Stimulated activated naive CD8-positive, alpha-beta T cell treated with anti-CD3 and anti-CD28 coated beads, Interleukin-15, amount 100 ng/mL, for 72 hours (primary cell): ENCODE measurements at places on chromosomes 1 and 21.

GRCh38 chr1:220891224-220892085 lies 12.2 kb downstream of the HLX start:
- DNase-seq: no peak

DNA sequence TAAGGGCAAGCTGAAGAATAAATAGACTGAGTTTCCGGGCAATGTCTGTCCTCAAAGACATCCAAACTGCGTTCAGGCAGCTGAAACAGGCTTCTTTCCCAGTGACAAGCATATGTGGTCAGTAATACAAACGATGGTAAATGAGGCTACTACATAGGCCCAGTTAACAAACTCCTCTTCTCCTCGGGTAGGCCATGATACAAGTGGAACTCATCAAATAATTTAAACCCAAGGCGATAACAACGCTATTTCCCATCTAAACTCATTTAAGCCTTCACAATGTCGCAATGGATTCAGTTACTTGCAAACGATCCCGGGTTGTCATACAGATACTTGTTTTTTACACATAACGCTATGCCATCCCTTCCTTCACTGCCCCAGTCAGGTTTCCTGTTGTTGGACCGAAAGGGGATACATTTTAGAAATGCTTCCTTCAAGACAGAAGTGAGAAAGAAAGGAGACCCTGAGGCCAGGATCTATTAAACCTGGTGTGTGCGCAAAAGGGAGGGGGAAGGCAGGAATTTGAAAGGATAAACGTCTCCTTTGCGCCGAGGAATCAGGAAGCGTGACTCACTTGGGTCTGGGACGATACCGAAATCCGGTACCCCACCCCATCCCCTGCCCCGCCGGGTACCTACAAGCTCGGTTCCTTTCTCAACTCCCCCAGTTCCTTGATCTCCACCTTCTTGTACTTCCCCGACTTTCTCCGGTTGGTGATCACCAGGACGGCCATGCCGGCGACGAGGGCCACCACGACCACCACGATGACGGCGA lies 1.3 kb downstream of the TACSTD2 start:
- DNase-seq: no peak

- no peak for DNase-seq
These were observed 11.4 kb upstream of the TSPEAR start for GRCh38 chr21:44722731-44723130.

- no peak for DNase-seq
These were observed 9.7 kb downstream of the HMGN1 start for GRCh38 chr21:39339231-39339630.

DNA sequence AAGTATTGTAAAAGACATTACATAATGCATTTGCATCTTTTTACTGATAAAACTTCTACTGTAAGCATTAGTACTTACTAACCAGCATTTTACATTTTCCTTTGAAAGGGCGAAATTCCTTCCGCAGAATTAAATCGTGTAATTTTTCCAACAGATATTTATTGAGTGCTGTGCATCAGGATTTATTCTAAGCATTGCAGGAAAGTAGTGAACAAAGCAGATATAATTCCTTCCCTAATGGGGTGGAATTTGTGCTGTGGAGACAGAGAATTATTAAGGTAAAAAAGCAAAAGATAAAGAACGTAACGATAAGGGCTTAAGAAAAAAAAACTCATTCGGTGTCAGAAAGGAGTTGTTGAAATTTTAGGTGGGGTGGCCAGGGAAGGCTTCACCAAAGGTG lies 7.6 kb upstream of the ETS2 start:
- DNase-seq: no peak

- DNase-seq: no peak
These were observed 31.4 kb downstream of the TRABD2B start for GRCh38 chr1:47965816-47966215.

DNA sequence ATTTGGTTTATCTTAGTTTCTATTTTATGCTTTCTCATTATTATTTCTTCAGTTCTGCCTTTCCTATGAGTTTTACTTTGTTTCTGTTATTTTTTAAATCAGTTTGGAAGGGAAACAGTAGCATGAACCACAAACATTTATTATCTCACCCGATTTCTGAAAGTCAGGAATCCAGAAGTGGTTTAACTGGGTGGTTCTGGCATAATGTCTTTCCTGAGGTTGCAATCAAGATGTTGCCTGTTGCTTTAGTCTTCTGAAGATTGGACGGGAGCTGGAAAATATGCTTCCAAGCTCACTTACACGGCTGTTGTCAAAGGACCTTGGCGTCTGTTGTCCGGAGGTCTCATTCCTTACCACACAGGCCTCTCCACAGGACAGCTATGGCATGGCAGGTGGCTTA lies 50.4 kb downstream of the SNRPE start:
- DNase-seq: no peak

DNA sequence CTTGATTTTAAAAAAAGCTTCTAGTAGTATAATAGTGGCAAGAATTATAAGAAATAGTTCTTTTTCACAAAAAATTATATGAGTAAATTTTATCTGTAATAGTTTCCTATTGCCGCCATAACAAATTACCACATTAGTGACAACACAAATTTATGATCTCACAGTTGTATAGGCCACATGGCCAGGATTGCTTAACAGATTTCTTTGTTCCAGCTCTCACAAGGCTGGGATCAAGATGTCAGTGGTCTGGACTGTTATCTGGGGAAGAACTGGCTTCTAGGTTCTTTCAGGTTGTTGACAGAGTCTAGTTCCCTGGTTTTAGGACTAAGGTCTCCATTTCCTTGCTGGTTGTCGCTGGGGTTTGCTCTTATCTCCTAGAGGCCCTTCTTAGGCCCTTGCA lies 236.4 kb downstream of the USP25 start:
- DNase-seq: no peak

- no peak for DNase-seq
These were observed 26.9 kb downstream of the OR6Y1 start for GRCh38 chr1:158527190-158527815.

GRCh38 chr21:44392185-44392584 lies 38.8 kb downstream of the TRPM2 start:
- DNase-seq: no peak
